ENCODE measurements at places on chromosomes 11 and 22.

GRCh38 chr22:47110817-47111443 lies 348.5 kb downstream of the TBC1D22A start:
- no peak for DNase-seq

DNA sequence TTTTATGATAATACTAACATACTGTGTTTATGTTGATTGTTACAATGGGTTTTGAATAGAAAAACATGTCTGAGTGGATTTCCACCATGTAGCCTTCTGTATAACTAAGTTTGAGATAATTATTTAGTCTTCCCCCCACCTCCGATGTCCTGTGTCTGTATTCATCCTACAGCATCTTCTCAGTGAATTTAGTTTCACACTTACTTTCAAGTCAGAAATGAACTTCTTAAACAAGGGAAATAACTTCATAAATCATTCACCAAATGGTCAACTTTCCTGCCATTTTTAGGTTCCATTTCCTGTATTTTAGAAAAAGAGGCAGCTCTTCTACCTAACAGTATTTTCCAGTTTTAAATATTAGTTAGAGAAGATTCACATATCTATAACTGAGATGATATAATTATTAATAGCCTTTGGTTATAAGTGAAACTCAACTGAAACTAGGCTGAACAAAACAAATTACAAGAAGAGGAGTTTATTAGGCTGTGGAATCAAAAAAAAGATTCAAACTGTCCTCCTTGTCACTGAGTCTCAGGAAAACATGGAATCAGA lies 3.5 kb downstream of the OR51B5 start:
- no peak for DNase-seq

DNA sequence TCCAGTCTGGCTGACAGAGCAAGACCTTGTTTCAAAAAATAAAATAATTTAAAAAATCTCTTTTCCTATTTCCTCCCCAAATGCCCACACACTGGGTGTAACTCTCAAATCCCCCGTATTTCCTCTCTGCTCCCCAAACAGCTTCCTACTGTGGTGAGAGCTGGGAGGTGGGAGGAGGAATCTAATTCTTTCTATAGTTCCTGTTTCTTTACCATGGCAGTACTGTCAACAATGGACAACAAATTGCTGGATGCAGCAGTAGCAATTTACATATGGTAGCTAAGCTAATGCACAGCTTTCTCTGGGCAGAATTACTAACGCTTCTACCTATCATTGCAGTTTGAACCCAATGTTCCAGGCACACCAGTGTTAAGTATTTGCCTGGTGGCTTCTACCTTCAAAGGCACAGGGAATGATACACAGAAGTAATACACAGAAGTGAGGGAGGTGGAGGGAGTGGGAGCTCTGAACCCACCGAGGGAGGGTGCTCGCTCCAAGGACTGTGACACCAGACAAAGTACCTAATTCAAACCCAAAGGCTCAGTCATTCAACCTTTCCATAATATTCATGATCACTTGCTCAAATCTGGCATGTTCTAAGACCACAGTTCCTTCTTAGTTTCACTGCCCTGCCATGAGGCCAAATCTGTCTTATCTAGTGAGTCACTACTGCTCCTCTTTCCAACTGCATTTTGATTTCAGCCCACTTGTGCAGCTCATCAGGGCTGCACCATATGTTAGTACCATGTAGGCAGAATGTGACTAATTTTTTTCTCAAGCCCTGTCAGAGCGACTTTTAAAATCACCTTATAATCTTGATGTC lies 37.9 kb downstream of the CELF1 start:
- peak; percentile 41 for DNase-seq

GRCh38 chr22:20019661-20020532 lies 1.0 kb upstream of the TANGO2 start:
- DNase-seq: no peak

- no peak for DNase-seq
Measured at GRCh38 chr11:80595011-80595410, 1154.2 kb upstream of the TENM4 start.

- DNase-seq: no peak
Measured at GRCh38 chr11:5967708-5968107, 586 bp downstream of the OR56A5 start.

DNA sequence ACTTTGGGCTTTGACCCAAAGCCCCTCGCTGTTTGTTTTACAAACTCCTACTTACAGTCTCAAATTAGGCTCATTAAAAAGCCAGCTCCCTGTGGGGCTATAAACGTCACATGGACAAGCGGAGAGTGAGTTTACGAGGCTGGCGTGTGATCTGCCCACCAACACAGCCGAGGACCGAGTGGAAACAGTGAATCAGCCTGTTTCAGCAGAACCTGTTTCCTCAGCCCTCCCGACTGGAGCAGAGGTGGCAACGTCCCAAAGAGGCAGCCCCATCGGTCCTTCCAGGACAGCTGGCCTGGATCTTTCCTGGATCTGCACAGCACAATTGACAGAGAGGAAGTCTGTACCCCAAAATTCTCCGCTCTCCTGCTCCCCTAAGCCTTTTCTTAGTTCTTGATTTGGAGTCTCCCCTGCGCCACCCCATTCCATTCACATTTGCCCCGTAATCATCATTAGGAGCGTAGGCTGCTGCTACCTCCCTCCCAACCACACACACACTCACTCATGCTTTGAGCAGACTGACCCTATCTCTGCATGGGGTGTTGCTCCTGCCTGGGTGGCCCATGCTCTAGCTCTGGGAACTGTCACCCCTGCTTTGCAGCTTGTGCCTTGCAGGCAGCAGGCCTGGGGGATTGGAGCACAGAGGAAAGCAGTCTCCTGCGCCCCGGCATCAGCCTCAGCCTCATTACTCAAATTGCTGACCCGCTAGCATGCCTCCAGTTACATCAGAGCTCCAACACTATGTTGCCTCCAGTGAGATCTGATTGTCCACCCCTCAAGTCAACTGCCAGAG lies 117.8 kb downstream of the NAT10 start:
- DNase-seq: no peak

- DNase-seq: no peak
Measured at GRCh38 chr11:98230678-98231077, 790.1 kb upstream of the CNTN5 start.

DNA sequence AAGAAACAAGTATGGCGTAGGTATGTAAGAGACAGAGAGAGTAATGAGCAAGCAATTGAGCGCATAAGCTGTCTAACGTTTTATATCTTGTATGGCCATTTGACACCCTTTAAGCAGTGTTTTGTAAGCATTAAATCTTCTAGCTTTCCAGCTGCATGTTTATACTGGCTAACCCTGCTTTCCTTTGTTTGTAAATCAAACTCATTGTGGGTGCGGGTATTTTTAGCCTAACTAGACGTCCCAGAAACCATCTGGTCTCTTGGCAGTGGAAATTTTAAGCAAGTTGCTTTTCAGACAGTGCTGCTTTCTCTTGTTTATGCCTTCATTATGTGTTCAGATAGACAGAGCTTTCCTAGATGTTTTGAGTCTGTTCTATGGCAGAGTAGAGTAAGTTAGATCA lies 73.5 kb downstream of the RNF169 start:
- no peak for DNase-seq

GRCh38 chr22:31474743-31475142 lies 14.9 kb downstream of the EIF4ENIF1 start:
- DNase-seq: no peak

- DNase-seq: no peak
Measured at GRCh38 chr22:28869736-28870135, 13.6 kb upstream of the ZNRF3 start.

- DNase-seq: no peak
Measured at GRCh38 chr22:39960791-39961746, 872 bp downstream of the TMA7B start.

DNA sequence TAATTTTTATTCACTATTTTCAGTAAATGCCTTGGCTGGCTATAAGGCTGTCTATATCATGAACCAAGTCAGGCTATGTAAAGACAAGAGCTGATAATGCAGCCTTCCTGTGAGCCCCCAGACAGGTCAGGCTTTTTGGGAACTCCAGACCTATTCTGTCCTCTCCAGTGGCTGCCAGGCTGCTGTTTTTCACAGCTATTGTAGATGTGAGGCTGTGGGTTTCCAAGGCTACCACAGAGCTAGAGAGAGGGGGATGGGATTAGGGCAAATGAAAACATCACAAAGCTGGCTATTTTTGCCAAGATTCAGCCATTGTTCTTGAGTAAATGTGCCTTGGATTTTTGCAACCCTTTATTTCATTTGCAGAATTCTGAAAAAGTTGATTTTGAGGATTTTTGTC lies 55.7 kb upstream of the SORL1-AS1 start:
- no peak for DNase-seq

DNA sequence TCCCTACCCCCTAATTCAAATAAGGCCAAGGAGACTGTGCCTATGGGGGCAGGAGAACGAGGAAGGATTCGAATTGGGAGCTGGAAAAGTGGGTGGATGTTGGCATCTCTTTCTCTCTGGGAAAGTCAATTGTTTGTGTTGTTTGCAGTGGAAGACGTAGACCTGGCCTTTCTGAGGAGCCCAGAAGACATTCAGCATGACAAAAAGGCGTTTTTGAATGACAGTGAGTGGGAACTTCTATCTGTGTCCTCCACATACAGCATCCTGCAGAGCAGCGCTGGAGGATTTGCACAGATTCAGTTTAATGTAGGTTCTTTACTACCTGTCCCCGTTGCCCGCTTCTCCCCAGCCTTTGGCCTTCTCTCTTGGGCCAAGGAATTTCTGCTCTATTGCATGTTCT lies 28.2 kb downstream of the HTR3B start:
- DNase-seq: no peak

DNA sequence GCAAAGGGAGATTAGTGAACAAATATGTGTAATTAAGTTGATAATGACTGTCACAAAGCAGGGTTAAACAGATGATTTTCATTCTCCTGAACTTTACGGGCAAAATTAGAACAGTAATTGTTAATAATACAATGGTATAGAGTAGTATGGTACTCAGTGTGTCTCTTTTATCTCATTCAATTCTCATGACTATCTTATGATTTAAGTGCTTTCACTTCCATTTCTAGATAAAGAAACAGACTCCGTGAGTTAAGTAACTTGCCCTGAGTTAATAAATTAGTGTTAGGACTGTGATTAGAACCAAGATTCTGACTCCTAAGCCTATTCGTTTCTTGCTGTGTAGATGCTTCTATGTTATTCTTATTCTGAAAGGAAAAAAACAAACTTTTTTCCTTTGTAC lies 22.0 kb downstream of the PIH1D2 start:
- DNase-seq: no peak

DNA sequence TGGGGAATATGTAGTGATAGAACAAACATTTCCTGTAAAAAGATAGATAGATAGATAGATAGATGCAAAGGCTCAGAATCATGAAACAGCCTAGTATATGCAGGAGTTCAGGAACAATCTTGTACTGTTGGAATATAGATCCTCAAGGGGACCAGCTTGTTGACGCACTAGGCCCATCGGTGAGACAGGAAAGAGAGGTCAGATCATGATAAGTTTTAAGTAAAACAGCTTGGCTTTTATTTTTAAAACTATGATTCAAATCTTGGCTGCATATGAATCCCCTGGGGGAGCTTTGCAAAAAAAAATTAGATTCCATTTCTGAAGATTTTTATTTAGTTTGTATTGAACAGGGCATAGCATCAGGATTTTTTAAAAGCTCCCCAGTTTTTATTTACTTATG lies 185.8 kb downstream of the TRPC6 start:
- DNase-seq: no peak

DNA sequence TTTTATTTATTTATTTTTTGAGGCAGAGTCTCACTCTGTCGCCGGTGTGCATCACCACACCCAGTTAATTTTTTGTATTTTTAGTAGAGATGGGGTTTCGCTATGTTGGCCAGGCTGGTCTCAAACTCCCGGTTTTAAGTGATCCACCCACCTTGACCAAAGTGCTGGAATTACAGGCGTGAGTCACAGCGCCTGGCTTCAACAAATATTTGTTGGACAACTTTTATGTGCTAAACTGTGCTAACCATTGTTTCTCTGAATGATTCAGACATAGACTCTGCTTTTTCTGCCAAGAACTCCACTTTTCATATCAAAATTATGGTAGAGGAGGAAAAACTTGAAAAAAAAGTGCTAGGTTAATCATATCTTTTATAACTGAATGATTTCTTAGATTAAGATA lies 36.3 kb downstream of the MMP7 start:
- no peak for DNase-seq

- DNase-seq: no peak
Measured at GRCh38 chr11:111285189-111286091, 12.9 kb upstream of the POU2AF3 start.

- no peak for DNase-seq
Measured at GRCh38 chr11:64291752-64292459, 804 bp downstream of the KCNK4 start.

- no peak for DNase-seq
Measured at GRCh38 chr11:70699294-70700221, 301.2 kb downstream of the CTTN start.

GRCh38 chr22:38383417-38383816 lies 66.2 kb upstream of the CSNK1E start:
- DNase-seq: no peak

GRCh38 chr11:94968334-94968958 lies 4.9 kb downstream of the CWC15 start:
- DNase-seq: no peak

DNA sequence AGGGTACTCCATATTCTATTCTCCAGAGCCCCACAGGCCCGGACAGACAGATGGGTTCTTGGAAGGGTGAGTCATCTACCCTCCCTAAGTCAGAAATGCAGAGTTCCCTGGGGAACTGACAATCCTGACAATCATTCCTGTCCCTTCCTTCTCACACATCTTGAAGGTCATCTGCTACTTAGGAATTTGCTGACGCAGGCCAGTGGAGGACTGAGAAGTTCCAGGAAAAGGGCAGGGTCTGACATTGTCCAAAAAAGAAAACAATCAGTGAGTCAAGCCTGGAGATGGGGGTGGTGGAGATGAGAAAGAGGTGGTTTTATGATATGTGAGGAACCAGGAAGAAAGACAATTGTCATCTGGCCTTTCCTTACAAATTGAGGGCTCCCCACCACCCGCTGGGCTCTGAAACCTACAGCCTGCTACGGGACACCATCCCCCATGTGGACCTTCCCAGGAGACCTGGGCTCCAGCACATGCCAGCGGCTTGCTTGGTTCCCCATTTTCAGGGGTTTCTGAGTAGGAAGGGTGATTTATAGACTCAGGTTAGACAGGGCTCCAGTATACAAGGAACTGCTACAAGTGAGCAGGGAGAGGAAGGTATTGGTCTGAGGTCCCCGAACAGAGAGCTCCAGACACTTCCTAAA lies 12.9 kb downstream of the CD59 start:
- no peak for DNase-seq

- no peak for DNase-seq
Measured at GRCh38 chr11:111540937-111541253, 375 bp downstream of the LAYN start.

DNA sequence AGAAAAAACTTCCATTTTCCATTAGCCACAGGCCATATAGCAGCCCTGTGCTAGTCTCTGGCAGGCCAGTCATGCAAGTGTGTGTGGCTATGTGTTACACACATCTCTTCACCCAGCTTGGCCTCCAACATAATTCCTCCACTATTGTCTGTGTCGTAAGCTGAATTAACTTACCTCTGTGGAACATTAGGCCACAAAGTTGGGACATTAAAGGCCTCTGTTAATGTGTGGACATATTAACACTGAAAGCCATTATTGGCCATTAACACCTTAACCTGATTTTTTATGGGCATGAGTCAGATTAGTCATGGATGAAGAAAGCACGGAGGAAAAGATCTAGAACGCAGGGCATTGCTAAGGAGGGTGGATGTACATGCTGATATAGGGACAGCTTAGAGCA lies 100.1 kb downstream of the DBX1 start:
- DNase-seq: no peak

- no peak for DNase-seq
Measured at GRCh38 chr11:111788051-111788450, 21.9 kb upstream of the PPP2R1B start.

- DNase-seq: no peak
Measured at GRCh38 chr11:12110714-12111548, 541 bp downstream of the MICAL2 start.

- no peak for DNase-seq
Measured at GRCh38 chr22:47116426-47117341, 354.2 kb downstream of the TBC1D22A start.

All from NCI-H1694 (cell line).